Cardiac muscle cell (in vitro differentiated cells and primary cell): ENCODE measurements at places on chromosomes 5 and 9. TPM values are rescaled to one million over a fixed set of nuclear protein-coding genes. Genes with fewer than 3 reads are reported as not detected.
A peak's percentile ranks its signal among the peaks of the same experiment; 100 is the strongest.

Gene IPO11
- total RNA-seq: 7.9 and 11.6 TPM in 2 replicates

Gene BRIX1
- 12.9 and 14.4 TPM in 2 replicates for total RNA-seq

Gene SLC46A2
- total RNA-seq: not detected in 2 replicates

Gene CORO2A
- 2.0 and 2.4 TPM in 2 replicates for total RNA-seq

Gene SLC6A18
- not detected in 2 replicates for total RNA-seq

- DNase-seq: no peak
Observed at GRCh38 chr9:37455884-37456647, 9.2 kb downstream of the ZBTB5 start.

- no peak for DNase-seq
Observed at GRCh38 chr5:56822981-56823380, 7.6 kb downstream of the MAP3K1 start.

- peak; percentile 44 for DNase-seq
Observed at GRCh38 chr9:84419031-84419602, 78.6 kb upstream of the SLC28A3 start.

- DNase-seq: peak; percentile 30
Observed at GRCh38 chr5:68169903-68170302, 45.7 kb upstream of the PIK3R1 start.

DNA sequence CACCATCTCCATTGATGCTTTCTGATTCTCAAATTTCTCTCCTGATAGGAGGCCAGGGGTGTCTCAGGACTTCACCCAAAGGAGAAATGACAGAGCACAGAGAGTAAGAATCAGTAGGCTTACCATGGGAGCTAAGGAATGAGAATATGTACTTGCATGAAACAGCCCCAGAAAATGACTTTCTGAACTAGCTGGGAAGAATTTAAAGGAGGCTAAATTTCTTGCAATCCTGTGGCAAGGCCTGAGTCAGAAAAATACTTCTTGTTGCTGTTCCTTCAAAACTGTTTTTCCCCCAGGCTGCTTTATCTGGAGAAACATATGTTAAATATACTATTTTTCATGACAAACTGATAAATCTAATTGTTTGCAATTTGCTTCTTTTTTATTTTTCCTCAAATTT is 53.4 kb upstream of the FBXL7 start:
- peak; percentile 69 for DNase-seq

DNA sequence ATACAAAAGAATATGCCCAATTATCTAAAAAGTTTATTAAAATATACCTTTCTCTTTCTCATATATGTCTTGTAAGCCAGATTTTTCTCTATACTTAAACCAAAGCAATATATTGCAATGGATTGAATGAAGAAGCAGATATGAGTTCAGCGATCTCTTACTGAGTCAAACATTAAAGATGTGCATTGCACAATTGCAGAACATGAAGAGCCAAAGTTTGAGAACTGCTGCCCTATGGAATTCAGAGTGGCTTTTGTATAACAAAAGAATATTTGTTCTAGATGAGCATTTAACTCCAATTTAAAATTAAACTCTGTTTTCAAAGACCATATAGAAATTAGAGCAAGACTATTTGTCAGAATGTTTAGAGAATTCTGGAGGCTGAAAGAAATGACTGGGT is 519.0 kb upstream of the DAB2 start:
- DNase-seq: peak; percentile 60

DNA sequence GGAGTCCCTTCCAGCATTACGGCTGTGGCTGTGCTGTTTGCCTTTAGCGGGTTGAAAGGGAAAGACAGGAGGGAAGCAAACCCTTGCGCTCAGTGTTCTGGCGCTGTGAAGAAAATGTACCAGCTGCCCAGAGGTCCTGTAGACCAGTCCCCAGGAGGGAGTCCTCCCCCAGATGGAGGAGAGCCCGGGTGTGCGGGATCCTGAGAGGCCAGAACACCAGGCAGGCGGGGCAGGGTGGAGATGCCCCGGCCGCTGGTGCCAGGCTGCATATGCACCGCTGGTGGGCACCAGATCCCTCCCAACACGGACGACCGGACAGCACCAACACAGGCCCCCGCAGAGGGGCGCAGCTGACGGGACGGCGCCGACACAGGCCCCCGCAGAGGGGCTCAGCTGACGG is 37.2 kb upstream of the SLC9A3 start:
- DNase-seq: no peak

DNA sequence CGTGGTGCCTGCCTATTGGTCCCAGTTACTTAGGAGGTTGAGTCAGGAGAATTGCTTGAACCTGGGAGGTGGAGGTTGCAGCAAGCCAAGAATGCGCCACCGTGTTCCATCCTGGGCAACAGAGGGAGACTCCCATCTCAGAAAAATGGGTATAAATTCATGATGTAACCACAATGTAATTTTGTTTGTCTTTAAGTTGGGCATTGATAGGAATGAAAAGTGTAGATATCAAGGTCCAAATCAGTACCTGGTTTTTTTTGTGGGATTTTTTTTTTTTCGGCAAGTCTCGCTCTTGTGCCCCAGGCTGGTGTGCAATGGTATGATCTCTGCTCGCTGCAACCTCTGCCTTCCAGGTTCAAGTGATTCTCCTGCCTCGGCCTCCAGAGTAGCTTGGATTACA is 7.4 kb downstream of the NPM1 start:
- DNase-seq: no peak

DNA sequence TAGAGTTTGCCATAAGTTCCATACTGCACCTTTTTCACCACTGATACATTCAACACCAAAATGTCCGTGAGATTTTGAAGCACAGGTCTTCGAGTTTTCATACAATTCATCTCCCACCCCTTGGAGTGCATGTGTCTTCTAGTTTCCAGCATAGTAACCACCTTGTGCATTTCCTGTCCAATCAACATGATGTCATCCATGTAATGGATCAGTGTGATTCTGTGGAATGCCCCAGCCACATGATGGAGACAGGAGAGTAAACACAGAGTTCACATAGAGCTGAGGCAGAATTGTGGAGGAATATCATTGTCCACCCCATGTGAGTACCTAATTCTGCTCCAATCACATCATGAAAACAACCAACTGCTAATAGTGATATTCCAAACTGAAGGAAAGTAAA is 441.5 kb upstream of the CDH6 start:
- DNase-seq: no peak

GRCh38 chr5:122863721-122864120 is 18.3 kb downstream of the SNX24 start:
- no peak for DNase-seq

- no peak for DNase-seq
Observed at GRCh38 chr5:159880676-159881075, 35.6 kb upstream of the ADRA1B start.

- no peak for DNase-seq
Observed at GRCh38 chr9:88891040-88891439, 100.2 kb upstream of the S1PR3 start.

- DNase-seq: no peak
Observed at GRCh38 chr5:18850216-18850615, 1137.8 kb downstream of the CDH18 start.

GRCh38 chr9:3299872-3300271 is 225.9 kb downstream of the RFX3 start:
- DNase-seq: no peak

- no peak for DNase-seq
Observed at GRCh38 chr5:124739634-124740025, 6.8 kb downstream of the ZNF608 start.
